SK-N-SH treated with all-trans-retinoic acid at 6 μM for 48 hours (cell line): ENCODE measurements at places on chromosomes 2 and 18.

GRCh38 chr18:46429649-46430224 is 227.3 kb downstream of the LOXHD1 start:
- no peak for ATAC-seq

- no peak for ATAC-seq
Measured at GRCh38 chr18:63763831-63764600, 11.2 kb upstream of the SERPINB7 start.

DNA sequence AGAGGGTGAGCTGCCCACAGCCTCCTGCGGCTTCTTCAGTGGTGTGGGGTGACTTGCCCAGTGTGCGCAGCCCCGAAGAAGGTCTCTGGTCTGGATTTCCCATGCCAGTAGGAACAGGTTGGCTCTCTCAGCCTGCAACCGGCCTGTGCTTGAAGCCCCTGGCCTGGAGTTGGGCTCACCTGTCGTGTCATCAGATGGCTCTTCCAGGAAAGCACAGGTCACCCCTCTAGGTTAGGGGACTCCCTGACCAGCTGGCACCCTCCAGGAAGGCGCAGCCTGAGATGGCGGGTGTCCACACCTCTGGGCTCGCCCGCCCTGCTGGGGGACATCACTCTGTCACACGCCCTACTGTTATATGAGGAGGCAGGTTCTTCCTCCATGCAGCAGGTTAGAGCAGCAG is 179.8 kb downstream of the SEPTIN10 start:
- ATAC-seq: no peak

GRCh38 chr2:85327822-85328617 is at the start of gene TGOLN2:
TGOLN2 (minus strand) TSS chr2:85327989; CDS start chr2:85327962, 27 bp downstream.
- ATAC-seq: peak; percentile 98

GRCh38 chr2:60054571-60055340 is 498.7 kb downstream of the BCL11A start:
- ATAC-seq: no peak

DNA sequence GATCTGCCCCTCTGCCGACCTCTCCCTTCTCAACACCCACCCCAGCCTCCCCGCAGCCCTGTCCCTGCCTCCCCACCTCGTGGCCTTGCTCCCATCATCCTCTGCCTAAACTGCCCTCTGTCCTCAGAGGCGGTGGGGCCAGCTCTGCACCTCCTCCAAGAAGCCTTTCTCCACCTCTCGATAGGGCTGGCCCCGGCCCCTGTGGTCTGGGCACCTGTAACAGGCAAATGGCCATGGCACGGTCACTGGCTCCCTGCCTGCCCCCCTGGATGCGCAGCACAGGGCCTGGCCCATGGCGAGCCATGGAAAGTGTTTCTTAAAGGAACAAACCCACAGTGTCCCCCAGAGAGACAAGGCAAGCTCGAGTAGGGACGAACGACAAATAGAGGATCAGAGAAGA is 42.0 kb downstream of the MYO7B start:
- ATAC-seq: no peak

- peak; percentile 61 for ATAC-seq
Measured at GRCh38 chr2:84481702-84482101, 22.6 kb upstream of the SUCLG1 start.

DNA sequence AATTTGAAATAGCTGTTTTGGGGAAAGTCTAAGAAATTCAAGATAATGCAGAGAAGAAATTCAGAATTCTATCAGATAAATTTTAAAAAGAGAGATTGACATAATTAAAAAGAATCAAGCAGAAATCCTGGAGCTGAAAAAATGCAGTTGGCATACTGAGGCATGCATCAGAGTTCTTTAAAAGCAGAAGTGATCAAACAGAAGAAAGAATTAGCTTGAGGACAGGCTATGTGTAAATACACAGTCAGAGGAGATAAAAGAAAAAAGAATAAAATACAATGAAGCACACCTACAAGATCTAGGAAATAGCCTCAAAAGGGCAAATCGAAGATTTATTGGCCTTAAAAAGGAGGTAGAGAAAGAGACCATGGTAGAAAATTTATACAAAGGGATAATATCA is 57.1 kb downstream of the CYTIP start:
- ATAC-seq: no peak

DNA sequence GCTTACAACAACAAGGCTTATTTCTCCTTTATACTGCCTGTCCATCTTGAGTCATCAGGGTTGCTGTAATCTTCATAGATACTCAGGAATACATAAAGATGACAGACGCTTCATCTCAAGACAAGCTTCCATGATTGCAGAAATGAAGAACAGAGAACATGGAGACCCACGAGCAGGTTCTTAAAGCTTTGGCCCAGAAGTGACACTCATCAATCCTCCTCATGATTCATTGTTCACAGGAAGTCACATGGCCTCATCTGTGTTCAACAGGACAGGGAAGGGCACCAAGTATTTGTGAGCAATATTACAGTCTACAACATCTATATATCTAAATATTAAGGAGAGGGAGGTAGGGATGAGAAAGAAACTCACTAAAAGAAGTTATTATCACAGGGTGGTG is 36.5 kb upstream of the PGAP1 start:
- no peak for ATAC-seq

- no peak for ATAC-seq
Measured at GRCh38 chr18:44887227-44887631, 206.5 kb downstream of the SETBP1 start.

DNA sequence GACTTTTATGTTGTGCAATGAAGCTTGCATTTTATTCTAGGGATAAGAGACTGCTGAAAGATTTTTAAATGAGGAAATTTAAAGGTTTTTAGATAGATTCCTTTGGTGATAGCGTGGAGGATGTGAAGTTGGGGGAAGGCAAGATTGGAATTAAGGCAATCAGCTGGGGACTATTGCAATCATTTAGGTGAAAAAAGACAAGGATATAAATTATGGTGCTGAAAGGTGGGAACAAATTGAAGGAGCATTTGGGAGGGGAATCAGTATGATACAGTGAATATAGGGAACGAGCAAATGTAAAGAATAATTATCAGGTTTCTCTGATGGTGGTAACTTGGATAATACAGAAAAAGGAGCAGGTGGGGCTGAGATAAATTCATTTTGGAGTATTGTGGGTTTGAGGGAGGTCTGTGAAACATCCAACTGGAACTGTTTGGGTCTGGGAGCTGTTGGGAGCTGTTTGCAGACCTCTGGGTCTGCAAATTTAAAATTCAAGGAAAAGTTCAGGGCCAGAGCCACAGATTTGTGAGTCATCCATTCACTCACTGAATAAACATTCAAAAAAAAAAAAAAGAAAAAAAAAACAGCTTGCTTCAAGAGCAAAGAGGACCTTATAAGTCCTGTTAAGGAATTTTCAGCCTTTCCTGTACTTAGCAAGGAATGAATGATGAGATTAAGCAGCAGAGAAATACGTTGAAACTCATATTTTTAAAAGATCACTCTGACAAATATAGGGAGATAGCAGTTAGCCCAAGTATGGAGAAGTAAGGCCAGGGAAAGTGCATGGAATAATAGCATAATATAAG is 257.5 kb upstream of the FN1 start:
- ATAC-seq: peak; percentile 91

DNA sequence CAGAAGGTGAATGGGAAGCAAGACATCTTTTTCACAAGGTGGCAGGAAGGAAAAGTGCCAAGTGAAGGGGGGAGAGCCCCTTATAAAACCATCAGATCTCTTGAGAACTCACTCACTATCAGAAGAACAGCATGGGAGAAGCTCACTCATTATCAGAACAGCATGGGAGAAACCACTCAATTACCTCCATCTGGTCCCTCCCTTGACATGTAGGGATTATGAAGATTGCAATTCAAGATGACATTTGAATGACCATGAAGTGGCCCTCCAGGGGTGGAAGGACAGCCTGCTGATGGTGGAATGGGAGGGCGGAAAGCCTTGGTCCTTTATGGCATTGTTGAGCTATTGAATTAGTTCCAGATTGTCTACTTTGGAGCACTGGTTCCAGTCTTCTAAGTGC is 413.0 kb upstream of the MEX3C start:
- no peak for ATAC-seq

DNA sequence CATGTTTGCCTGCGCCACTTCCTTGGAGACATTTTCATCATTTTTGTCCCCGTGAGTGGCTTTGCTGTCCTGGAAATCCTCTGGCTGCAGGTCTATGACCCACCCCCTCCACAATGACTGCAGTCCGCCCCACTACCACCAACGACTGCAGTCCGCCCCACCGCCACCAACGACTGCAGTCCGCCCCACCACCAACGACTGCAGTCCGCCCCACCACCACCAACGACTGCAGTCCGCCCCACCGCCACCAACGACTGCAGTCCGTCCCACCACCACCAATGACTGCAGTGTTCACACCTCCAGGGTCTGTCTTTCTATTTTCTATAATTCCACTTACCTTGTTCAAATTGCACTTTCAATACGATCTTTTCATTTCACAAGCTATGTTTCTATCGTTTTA is 820.7 kb upstream of the SALL3 start:
- ATAC-seq: no peak

DNA sequence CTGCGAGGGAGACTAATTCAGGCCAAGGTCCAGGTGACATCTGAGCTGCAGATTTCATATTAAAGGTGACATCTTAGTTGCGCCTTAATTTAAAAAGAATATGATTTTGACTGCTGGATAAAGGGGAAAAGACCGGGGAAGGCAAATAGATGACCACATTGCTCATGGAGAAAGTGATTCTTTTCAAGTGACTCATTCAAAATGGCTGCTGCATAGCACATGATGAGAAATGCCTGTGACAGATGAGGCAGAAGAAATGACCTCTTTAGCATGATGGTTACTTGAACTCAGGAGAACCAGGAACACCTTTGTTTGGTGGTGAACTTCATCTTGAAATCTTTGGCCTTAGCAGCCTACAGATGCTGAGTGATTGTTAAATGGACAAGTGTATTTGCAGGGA is 385.8 kb upstream of the TRIB2 start:
- ATAC-seq: peak; percentile 89

DNA sequence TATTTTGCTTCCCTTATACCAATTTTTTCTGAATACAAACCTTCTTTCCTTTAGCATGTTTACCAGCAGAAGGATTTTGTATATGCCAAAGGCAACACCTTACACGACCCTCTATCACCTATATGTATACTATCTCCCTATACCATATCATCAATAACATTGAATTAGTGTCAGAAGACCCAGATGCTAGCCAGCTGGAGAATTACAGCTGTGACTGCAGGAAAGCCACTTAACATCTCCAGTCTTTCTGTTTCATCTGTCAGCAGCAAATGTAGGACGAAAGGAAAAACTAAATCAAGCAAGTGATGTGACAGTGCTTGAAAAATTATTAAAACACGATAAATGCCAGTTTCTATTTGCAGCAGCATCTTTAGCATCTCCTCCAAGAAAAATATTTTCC is 193.7 kb downstream of the STK39 start:
- no peak for ATAC-seq

DNA sequence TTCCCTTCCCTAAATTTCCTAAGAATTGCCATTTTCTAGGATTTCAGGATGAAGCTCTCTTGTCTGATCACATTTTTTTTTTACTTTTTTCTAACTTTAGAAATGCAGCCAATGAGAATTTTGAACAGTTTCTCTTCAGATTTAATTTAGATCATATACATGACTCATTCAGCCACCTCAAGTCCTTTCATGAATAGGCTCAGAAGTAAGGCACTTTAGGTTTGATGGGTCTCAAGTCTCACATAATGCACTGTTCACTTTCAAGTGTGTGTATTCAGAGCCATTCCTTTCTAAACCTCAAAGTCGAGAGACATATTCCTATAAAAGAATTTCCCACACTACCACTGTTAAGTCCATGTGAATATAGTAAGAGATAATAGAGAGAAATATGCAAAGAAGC is 614.1 kb upstream of the VRK2 start:
- ATAC-seq: peak; percentile 84

DNA sequence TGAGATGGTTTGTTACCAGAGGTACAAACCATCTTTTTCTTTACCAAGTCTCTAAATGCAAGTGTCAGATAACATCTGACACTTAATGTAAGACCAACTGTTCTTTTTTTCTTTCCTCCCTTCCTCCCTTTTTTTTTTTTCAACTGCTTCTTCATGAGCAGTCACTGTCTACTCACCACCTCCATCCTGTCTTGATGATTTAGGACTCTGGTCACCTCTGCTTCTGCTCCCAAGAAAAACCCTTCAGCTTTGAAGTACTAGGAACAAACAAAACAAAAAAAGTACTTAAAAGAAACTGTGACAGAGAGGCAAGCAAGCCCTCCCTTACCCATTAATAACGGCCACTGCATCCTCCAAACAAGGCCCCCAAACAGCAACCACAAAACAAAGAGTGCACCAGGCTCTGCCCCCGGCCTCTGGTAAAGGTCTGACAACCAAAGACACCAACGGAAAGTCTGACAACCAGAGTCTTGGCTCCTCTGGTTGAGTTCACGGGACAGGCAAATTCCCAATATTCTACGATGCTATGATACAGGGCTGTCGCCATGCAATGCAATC is 141.0 kb downstream of the ARL4C start:
- no peak for ATAC-seq

DNA sequence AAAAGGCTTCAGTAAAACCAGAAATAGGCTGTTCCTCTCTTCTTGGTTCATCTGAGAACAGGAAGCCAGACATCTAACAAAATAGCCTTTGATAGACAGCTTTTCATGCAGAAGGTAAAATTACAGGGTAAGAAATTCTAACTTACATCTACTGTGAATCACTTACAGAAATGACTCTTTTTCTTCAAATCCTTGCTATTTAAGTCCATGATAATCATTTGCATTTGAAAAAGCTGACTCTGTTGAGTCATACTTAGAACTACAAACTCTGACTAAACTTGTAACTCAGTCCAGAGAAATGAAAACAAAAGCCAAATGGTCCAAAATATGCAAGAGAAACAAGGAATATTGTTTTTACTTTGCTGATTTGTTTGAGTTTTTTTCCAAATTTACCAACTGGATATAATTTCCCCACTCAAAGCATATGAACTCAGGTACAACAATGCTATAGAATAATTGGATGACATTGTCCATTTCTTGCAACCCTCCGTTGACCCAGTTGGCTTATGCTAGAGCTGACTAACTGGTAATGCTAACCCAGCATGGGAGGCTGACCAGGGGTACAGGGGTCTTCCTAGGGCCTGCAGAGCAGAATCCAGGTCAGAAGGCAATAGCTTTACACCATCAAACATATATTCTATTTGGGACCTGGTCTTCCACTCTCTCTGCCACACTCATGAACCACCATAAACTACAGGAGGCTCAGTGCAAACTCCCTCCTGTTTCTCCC is 18.8 kb upstream of the MREG start:
- ATAC-seq: peak; percentile 69
